ENCODE measurements at places on chromosomes 7 and 10.

DNA sequence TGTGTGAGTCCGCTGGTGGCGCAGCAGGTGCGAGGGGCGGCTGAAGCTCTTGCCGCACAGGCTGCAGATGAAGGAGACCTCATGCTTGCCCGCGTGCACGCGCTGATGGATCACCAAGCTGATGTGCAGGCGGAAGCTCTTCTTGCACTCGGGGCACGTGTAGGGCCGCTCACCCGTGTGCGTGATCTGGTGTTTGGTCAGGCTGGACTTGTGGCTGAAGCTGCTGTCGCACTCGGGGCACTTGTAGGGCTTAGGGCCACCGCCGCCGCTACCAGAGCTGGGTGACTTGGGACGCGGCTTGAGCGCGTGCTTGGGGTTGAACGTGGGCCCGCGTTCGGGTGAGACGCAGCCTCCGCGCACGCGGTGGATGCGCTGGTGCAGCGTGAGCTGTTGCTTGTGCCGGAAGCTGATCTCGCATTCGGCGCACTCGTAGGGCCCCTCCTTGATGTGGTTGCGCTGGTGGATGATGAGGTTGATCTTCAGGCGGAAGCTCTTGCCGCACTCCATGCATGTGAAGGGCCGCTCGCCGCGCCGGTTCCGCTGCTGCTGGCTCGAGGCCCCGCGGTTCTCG, 28.7 kb downstream of the ZNF777 start:
- no peak for DNase-seq

DNA sequence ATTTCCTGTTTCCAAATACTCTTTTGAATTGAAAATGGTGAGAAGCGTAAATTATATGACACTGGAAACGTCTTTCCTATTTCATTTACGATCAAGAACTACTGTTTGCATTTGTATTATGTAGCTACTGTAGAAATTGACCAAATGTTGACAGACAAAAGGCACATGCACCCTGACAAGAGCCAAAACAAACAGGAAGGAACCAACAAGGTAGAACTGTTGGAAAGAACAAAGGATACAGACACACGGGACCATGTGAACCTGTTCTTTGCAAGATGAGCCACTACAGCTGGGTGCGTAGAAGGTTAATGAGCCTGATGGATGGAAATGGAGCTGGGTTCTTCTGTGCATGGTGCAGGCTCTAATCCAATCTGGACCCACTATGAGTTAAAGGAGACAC, 48.4 kb upstream of the FZD8 start:
- DNase-seq, result no peak

GRCh38 chr7:24728503-24729364, 28.5 kb downstream of the GSDME start:
- no peak for DNase-seq

GRCh38 chr10:108894402-108895301, 1028.7 kb downstream of the XPNPEP1 start:
- DNase-seq, result no peak

- DNase-seq, result no peak
Observed at GRCh38 chr10:58830697-58831096, 318.0 kb downstream of the BICC1 start.

- no peak for DNase-seq
Observed at GRCh38 chr10:111102359-111102837, 25.6 kb downstream of the ADRA2A start.

GRCh38 chr10:46084321-46085165, 38.5 kb upstream of the MSMB start:
- no peak for DNase-seq

GRCh38 chr10:70198696-70199466, 28.6 kb upstream of the SAR1A start:
- DNase-seq, result no peak

DNA sequence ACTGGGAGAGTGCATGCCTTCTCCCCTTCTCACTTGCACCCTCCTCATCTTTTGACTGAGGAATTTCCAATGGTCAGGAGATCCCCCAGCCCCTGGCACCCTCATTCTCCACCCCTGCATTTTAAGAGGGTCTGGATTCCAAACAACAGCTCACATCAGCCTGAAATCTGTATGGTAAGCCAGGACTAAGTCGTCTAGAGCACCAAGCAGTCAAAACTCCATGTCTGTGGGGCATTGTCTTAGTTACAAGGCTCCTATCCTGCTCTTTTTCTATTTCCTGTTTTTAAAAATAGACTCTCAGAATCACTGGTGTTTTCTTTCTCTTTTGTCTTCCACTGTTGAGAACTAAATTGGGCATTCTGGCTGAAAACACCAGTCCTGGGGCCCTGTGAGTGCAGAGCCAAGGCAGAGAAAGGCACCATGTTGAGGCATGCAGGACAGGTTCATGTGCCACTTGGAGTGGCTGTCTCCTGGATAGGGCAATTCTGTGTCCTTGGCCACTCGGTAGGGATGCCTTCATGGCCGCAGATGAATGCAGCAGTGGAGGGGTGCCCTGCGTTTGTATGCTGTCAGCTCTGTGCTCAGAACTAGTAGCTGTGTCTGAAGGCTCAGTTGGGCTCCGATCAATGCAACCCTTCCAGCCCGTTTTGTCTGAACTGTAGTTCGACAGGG, 216.6 kb upstream of the YAE1 start:
- no peak for DNase-seq

DNA sequence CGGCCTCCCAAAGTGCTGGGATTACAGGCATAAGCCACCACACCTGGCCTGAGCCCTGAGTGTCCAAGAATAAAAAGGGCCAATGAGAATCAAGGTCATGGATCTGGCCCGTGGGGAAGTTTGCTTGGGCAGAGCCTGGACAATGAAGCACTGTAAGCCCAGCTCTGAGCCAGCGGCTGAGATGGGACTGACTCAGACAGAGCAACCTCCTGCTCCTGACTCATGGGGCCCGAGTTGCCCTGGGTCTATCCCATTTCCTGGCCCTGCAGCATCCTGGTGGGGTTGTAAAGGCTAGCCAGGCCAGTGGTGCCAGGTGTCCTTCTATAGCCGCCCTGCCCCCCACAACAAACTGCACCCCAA, 5.2 kb upstream of the MYH16 start:
- peak; percentile 39 for DNase-seq

GRCh38 chr7:79401254-79401653, 52.2 kb downstream of the MAGI2 start:
- DNase-seq, result no peak

DNA sequence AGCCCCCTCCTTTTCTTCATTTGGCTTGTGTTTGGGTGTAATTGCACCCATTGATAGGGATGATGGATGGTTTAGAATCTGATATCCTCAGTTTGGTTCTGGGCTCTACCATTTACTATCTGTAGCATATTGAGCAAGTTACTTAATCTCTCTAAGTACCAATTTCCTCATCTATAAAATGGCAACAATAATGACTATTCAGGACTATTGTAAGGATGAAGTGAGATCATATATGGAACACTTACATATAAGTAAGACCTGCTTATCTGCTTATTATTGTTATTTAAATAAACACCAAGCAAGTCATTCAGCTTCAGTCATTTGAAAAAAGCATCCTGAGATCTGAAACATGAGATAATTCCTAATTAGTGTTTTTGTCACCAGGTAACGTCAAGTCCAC, 127.0 kb downstream of the SEC23IP start:
- DNase-seq, result no peak

DNA sequence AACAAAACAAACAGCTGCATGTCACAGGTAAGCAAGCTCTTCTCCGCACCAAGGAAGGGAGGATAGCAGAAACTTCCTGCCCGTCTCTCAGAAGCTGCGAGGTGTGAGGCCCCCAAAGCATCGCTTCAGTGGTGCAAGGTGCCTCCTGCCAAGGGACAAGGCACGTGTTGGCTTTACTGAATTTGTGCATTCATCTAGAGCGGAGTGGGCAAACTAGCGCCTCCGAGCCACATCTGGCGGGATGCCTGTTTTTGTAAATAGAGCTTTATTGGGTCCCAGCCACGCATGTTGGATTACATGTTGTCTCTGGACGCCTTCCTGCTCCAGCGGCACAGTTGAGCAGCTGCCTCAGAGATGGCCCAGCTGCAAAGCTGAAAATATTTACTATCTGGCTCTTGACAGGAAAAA, 27.7 kb downstream of the PHYH start:
- DNase-seq, result no peak

- DNase-seq, result no peak
Observed at GRCh38 chr10:76286536-76286935, 855.1 kb downstream of the LRMDA start.

DNA sequence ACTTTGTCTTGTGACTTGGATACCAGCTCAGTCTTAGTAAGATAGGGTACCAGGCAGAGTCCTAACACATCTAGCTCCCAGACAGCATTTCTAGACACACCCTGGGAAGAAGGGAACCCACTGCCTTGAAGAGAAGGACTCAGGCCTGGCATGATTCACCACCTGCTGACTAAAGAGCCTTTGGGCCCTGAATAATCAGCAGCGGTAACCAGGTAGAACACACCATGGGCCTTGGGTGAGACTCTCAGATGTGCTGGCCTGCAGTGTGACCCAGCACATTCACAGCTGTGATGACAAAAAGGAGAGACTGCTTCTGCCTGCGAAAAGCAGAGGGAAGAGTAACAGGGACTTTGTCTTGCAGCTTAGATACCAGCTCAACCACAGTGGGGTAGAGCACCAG, 10.4 kb upstream of the TNKS2 start:
- no peak for DNase-seq

DNA sequence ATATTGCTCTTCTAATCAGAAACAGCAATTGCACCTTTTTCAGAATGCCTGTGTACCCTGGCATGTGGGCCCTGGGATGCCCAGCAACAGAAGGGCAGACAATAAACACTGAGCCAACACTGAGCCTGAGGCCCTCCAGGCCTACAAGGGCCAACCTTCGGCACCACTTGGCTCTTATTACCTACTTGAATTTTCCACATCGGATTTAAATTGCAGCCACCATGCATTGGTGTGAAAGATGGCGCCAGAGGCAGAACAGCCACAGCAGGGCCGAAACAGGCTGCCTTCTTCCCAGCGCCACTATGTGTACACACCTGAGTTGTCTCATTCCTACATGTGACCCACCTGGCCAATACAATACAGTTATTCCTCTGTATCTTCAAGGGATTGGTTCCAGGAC, 51.4 kb upstream of the EZH2 start:
- no peak for DNase-seq

- peak; percentile 43 for DNase-seq
Observed at GRCh38 chr7:92836489-92836999, at the start of gene CDK6. TSS of gene CDK6 (minus strand) at chr7:92836573. CDS start at chr7:92833323, 3,250 bp downstream.

DNA sequence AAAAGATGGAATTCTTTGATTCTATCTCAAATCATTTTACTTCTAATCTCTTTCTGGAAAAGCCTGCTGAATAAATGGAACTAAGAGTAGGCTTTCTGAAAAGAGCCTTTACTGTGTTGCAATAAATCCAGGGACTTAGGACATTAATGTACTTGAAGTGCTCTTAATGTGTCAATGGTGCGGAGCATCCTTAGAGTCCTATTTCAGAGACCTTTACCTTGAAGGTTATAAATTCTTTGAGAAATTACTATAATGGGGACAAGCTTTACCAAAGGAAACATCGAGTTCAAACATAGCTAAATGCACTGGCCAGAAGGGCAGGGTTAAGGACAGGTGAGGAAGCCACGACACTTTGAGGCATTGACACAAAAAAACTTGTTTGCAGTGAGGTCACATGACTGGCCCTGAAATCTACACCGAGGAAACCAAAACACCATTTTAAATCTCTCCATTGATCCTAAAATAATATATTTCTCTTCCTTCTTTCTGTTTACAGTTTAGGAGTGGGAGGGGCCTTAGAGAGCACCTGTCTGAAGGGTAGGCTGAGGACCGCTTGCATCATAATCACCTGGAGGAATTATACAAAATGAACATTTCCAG, 48.1 kb upstream of the EXOC6 start:
- DNase-seq, result no peak

DNA sequence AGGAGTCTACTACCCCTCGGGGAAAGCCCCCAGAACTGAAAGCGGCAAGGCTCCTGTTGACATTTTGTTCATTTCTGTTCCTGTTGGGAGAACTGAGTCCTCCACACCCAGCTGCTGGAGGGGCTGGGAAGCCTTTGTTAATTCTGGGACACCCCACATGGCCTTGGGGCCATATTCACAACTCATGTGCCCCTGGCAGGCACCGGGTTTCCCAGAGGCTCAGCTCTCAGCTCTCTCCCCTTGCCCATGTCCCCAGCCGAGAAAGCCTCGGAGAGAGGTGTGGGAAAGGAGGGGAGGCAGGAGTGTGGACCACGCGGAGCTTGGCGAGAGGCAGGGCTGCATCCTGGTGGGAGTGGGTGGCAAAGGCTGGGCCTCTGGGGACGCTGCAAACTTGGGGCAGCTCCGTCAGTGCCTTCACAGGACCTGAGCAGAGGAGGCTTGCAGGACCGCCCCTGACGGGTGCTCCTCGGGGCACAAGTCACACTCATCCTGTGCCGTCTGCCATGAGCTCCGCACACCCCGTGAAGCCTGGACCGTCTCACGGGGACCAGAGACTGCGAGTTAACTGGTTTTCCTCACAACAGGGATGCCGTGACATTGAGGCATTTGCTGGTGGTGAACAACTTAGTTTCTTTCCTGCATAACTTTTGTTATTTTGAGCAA, 140.9 kb downstream of the DNAJB6 start:
- no peak for DNase-seq

- DNase-seq, result no peak
Observed at GRCh38 chr7:28766359-28766758, 191.8 kb downstream of the TRIL start.

- DNase-seq, result no peak
Observed at GRCh38 chr7:22087861-22088260, 142.2 kb upstream of the CDCA7L start.

DNA sequence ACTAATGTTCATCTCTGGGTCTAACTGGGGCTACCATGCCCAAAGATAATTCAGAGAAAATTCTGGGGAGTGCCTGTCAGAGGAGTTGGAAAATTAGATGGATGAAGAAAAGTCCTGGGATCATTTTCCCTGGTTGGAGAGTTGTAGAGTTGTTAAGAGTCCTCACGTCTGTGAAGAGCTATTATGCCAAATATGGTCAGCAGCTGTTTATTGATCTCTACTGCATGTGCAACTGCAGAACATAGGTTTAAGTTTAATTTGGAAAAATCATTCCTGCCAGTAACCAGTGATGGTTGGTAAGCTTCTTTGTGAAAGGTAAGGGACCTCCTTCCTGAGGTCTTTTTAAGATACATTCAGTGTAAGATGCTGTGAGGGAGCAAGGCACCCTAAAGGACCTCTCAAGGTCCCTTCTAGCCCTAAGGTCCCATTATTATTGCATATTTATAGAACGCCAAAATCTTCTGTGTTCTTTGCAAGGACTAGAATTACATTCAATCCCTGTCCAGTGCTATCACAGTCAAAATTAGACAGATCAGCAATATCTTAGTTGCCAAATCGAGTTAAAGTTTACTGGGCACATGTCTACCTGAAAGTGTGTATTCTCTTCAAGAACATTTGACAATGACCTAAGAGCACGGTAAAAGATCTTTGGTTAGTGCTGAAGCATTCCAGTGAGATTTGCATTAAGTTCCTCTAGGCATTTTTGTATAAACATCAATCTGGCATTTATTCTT, 62.7 kb downstream of the VTI1A start:
- no peak for DNase-seq

DNA sequence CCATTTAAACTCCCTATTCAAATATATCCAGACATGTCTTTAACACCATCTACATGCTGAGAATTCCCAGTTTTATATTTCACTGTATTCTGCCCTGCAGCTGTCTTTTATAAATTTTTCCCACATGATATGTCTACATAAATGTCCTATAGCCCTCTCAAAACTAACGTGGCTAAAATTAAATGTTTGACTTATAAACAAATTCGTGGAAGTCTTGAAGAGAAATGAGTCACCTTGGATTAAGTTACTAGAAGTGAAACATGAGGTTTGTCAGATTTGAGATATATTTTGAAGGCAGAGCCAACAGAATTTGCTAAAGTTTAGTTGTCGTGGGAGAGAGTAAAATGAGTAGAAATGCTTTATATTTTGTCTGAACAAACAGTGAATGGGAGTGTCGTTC, 386.9 kb upstream of the CNTNAP2 start:
- DNase-seq, result no peak

All from HuH-7.5 (cell line).